ENCODE measurements at places on chromosomes 12 and 14.

GRCh38 chr12:121514184-121514742 lies 66.6 kb downstream of the KDM2B start:
- H3K27me3 ChIP-seq = no peaks in the 10 kb centered on the region
- H3K27ac ChIP-seq = no peak overlapping the region
- no peaks in the 10 kb centered on the region for H3K4me1 ChIP-seq
- no peaks in the 10 kb centered on the region for H3K36me3 ChIP-seq

DNA sequence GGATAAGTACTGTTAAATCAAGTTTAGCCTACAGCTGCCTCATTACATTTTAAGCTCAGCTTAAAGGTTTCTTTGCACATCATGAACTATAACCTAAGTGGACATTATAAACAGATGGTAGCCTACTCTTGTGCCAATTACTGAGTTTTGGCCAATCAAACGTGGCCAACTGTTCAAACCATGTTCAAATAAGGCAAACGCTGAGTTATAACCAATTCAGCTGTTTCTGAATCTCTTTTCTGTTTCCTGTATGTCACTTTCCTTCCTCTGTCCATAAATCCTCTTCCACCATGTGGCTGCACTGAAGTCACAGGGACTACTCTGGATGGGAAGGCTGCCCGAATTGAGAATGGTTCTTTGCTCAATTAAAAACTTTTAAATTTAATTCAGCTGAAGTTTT lies 98.4 kb downstream of the BCAT1 start:
- H3K36me3 ChIP-seq = no peaks in the 10 kb centered on the region
- no peak for DNase-seq
- peaks cover 24% of the 10 kb centered on the region for H3K4me1 ChIP-seq
- H3K4me3 ChIP-seq = no peak overlapping the region

DNA sequence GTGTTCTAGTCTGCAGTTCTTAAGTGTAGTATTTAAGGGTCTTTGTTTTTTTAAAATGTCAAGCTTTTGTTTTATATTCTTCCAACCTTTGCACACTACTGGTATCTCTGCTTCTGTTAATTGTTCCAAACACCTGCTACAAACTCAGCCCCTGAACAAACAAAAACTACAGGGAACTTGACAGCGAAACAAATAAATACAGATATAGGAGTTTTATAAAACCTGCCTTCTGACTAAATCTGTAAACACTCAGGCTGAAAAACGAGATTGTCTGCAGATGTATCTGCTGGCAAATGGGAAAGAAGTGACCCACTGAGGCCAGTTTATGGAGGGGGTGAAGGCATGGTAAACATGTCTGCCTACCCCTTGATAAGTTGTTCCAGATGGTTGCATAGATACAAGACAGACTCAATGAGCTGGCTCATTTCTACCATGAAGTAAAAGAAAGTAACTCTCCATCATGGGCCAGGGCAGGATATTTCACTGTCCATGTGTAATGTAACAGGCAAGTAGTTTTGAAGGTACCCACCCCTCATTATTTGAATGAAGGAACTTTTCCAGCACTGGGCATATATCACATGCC lies 75.6 kb downstream of the LMO3 start:
- peaks cover 14% of the 10 kb centered on the region for H3K4me1 ChIP-seq
- no peak overlapping the region for H3K27ac ChIP-seq
- no peaks in the 10 kb centered on the region for H3K27me3 ChIP-seq
- DNase-seq = no peak

DNA sequence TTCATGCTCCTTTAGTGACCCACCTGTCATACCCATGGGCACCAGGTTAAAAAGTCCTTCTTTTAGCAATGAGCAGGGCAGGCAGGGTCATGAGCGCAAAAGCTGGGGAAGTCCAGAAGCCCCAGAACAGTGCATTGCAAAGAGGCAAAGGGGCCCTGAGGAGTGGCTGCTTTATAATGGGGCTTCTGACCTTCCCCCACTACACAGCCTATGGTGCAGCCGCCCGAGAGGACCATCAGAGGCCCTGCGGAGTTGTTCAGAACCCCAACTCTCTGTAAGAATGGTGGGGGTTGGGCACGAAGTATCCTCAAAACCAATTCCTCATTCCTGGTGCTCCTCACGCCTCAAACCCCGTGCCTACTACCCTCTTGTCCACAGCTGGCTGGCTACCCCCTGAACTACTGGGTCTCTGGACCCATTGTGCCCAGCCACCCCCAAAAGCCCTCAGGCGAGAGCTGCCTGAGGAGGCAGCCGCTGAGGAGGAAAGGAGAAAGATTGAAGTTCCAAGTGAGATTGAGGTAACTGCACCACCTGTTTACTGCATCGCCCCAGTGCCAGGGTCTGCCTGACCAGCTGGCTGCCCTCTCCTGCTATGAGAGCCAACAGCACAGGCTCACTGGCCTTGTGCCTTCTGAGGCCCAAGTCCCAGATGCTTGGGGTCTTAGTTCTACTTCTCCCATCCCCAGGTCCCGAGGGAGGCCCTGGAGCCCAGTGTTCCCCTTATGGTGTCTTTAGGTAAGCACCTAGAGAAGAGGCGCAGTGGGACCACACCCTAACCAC lies 6.7 kb downstream of the REC8 start:
- peaks cover 9% of the 10 kb centered on the region for H3K4me1 ChIP-seq
- no peak for DNase-seq
- H3K27me3 ChIP-seq = no peaks in the 10 kb centered on the region
- no peak overlapping the region for H3K27ac ChIP-seq
- H3K36me3 ChIP-seq = peaks cover 28% of the 10 kb centered on the region

Measured in GM23248 (cell line).